ENCODE measurements at places on chromosomes 3 and 15.

- DNase-seq = no peak
These were observed 39.6 kb downstream of the SCAPER start for GRCh38 chr15:76865548-76865991.

DNA sequence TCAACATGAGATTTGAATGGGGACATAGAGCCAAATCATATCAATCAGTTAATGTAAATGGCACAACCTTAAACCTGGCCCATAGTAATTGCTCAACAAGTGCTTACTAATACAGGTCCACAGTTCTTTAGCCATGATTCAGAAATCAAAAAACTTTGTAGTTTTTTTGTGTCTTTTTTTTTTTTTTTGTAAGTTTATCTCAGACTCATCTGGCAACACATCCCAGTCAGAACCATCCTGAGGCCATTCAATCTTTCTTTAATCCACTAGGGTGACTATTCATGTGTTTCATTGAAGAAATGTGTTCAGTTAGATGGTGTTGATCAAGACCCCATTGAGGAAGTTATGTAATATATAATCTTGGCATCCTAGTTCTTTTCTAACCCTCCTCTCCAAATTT, 65.4 kb downstream of the ABI3BP start:
- DNase-seq = no peak

- no peak for DNase-seq
These were observed 32.8 kb downstream of the ETV5 start for GRCh38 chr3:186075931-186076567.

DNA sequence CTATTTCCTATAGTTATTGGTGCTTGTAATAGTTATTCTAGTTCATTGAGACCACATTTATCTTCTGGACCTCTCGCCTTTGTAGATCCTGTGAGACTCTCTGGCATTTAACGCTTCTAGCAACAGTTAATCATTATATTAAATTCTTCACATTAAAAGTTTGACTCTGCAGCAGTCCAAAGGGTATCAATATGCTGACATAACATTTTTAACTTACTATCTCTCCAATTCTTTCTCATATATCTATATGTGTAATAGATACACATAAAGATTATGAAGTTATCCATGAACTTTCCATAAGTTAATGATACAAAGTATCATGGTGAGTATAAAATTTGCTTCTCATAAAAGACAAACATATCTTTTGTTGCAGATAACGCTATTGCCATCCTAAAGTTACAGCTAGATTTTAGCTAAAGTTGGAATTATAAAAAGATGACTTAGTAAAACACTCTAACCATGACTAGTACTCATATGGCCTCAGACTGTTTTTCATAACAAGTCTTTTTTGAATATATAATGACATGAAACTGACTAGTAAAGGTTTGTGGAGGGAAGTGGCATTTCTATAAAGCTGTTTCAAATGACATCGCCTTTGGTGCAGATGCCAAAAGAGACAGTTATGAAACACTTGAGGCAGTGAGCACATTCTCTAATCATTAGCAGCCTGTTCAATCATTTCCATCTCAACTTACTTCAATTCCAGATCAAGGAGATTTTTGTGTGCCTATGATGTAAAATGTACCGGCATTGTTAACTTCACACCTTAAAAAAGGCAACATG, 379.3 kb upstream of the CBLB start:
- DNase-seq = no peak

GRCh38 chr3:53420831-53421230, 73.5 kb upstream of the DCP1A start:
- DNase-seq = no peak

DNA sequence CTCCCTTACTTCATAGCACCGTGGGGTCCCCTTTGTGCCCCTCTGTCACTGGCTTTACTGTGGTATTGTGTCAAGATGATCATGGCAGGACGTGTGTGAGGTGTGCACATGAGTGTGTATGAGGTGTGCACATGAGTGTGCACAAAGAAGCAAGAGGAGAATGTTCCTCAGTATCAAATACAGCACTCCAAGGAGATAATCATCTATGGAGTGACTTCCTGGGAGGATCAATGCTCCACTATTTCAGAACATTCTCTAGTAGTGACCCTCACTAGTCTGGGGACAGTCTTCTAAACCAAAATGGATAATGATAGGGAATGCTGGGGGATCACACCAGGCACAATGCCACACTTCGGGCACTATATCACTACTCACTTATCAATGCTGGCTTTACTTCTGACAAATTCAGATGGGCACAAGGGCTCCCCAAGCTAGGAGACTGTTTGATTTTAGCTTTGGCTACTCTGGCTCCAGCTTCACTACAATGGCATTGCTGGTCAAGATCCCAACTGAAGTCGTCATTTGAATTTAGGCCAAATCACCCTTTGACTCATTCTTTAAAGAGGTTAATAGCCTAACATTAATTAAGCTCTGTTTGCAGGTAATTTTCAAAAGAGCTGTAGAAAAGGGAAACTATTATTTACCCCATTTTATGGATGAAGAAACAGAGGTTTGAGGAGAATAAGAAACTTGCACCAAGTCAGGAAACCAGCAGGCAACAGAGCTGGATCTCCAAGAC, 124.1 kb downstream of the THRB start:
- no peak for DNase-seq

DNA sequence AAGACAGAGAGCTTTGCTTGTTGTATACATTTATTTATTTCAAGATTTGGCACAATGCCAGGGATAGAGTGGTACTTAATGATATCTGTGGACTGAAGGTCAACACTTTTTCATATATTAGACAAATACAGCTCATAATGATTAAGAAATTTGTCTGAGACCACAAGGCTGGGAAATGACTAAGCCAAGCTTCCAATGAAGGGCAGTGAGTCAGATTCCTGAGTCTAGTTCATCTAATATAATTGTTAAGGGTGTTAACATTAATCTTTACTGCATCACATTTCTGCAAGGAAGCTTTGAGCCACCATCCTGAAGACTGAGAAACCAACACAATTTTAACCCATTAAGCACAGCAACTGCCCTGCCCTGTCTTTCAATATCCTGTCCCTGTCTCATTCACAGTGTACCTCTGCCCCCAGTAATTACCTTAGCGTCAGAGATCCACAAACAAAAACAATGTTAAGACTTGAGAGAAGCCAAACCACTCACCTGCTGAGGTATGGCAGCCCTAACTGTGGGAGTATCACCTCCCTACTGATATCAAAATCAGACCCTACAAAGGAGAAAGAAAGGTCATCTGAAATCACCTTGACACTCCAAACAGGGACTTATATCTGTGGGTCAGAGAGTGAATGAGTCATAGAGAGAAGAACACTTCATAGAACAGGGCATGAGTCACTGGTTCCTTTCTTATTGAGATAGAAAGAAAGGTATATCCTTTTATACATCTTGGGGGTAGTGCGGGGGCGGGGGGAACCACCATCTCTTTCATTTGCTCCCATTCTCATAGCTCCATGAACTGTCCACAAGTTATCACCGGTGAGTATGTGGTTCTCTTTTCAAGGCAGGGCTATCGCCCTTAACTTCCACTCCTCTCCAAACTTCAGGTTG, 74.7 kb downstream of the MAGI1 start:
- DNase-seq = no peak

GRCh38 chr3:26655231-26655630, 32.7 kb downstream of the LRRC3B start:
- DNase-seq = no peak

DNA sequence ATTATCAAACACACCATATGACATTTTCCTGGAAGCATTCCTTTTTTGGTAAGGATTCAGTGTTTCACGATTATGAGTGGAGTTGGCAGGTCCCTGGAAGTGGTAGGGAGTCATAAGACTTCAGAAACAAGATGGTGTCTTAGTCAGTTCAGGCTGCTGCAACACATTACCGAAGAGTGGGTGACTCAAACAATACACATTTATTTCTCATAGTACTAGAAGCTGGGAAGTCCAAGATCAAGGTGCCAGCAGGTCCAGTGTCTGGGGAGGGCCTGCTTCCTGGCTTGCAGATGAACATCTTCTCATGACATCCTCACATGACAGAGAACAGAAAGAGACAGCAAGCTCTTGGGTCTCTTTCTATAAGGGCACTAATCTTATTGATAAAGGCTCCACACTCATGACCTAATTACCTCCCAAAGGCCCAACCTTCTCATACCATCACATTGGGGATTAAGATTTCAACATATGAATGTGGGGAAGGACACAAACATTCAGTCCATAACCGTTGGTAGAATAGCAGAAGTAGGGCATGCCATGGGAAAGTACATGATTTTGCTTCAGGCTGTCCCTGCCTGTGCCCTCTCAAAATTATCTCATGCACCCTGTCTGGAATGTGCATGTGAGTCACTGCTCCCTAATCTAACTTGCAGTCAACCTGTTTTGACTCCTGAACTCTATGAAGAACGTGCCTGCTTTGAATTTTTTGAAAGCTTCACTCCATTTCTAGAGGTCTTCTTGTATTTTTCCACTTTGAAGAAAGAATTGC, 72.5 kb downstream of the GTPBP8 start:
- DNase-seq = no peak

- DNase-seq = no peak
These were observed 71.5 kb downstream of the SSR3 start for GRCh38 chr3:156483426-156483825.

DNA sequence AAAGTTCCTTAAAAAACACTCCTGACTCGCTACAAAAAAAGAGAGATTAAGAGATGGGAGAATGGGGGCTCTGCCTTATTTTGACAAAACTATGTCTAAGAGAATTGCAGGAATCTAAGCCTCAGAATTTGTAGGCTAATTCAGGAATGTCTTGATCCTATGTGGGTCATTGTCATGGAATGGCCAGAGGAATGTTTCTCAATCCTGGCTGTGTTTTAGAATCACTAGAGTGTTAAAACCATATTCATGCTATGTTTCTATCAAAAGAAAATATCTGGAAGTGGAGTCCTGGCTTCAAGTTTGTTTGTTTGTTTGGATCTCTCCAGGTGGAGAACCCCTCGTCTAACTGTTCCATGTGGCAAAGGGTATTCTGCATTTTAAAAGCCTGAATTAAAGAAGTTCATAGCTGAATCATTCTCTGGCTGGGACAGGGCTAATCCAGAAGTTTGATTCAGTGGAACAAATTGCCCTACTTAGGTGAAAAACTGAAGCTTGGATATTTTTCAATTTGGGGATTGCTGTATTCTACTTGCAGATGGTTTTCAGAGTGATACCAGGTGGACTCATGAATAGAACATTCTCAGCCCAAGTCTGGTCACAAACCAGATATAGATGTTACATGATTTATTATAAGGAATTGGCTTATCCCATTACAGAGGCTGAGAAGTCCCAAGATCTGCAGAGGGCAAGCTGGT, 28.2 kb downstream of the GJD2 start:
- no peak for DNase-seq

DNA sequence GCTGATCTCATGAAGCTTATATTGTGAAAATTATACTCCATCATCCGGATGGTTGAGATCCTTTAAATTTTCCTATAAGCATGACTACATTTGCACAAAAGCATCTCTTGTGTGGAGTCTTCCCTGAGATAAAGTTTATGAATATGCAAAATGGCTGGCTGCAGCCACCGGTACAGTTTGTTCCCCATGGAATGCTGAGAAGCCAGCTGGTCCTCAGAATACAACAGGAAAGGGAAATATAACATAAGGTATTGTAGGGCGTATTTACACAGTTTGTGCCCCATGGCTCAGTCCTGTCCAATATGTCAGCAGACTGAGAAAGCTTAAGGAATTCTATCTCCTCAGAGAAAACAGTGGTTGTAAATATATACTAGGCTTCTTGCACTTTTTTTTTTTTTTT, 468.6 kb downstream of the CNTN6 start:
- DNase-seq = no peak

DNA sequence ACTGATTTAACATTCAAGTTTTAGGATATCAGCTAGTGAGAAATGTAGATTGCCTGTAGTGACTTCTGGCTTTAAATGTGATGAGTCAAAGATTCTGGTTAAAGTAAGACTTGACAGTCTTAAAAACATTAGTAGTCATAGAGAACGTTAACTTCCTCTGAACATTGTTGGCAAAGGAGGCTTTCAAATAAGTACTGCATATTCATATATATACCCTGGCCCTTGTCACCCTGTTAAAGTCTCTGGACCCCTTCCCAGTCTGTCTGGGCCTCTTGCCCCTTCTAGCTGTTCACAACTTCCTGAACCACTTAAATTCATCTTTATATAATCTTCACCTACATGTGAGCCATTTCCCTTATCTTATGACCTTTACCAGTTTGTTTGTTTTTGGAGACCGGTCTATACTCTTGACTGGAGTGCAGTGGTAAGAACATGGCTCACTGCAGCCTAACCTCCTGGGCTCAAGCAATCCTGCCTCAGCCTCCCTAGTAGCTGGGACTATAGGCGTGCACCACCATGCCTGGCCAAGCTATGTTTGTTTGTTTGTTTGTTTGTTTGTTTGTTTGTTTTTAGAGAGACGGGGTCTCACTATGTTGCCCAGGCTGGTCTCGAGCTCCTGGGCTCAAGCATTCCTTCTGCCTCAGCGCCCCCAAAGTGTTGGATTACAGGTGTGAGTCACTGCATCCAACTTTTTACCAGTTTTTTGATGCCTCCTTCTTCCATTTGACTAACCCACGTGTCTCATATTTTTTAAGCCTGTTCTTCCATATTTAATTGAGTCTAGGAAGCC, 64.4 kb upstream of the CRTC3 start:
- DNase-seq = no peak

DNA sequence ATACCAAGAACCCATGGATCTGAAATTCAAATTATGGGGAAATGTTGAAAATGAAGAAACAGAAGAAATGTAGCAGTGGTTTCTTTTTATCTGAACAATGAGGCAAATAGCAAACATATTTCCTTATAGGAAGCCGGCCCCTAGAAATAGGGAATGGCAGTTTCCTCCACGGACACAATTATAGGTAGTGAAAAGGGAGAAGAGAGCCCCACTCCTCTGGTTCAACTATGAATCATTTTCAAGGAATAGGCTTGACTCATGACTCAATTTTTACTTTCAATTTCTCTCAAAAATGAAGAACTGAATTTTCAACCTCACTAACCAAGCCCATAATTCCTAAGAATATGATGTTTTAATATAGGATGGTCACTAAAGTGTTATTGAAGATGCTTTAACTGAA, 243.1 kb downstream of the MECOM start:
- DNase-seq = no peak

- no peak for DNase-seq
These were observed 18.7 kb downstream of the TMEM43 start for GRCh38 chr3:14143271-14144225.

DNA sequence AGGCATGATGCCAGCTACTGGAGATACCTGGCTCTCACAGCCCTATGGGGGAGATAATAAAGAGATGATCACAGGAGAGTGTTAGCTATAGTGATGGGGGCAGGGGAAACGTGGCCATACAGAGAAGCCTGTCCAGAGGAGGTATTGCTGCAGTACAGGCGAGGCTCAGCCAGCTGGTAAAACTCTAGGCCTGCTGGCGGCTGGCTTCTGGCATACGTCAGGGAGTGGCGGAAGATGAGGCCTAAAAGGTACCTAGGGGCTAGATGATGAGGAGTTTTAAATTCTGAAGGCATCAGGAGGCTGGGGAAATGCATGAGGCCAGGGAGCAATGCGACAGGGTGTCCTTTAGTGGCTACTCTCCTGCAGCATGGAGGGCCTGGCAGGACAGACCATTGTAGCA, 110.7 kb downstream of the EEFSEC start:
- no peak for DNase-seq

GRCh38 chr3:47601281-47601680, 22.6 kb upstream of the CSPG5 start:
- DNase-seq = no peak

- DNase-seq = peak; percentile 97
These were observed 62.1 kb downstream of the PLXNA1 start for GRCh38 chr3:127044996-127045395.

All from T47D (cell line).